ENCODE measurements at places on chromosomes 2 and 18.

DNA sequence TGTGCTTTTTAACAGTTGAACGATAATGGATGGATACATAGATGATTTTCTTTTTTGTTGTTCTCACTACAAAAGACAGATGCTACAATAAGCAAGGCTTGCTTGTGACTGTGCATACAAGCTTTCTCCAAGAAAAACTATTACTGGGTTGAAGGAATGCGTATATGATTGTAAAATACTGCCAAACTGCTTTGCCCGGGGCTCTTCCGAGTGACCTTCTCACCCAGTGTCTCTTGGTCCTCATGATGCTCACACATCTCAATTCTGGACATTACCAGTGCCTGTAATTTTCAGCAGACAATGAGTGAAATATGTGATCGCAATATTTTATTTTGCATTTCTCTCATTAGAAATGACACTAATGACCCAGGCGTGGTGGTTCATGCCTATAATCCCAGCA lies 35.9 kb downstream of the INPP5D start:
- no peak for DNase-seq

DNA sequence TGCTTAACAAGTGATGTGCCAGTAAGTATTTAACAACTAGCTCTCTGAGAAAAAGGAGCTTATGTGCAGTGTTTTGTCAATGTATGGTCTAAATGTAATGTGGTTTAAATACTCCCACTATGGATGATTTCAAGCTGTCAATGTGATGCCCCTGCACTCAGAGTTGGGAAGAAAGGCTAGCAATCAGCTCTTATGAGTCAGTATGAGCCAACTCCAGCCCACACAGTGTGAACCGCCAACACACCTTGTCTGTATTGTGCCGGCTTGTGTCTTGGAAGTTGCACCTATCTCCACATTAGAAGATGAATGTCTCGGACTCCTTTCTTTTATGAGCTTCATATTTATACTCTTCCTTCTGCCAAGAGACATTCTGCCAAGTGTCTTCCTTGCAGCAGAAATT lies 703.8 kb upstream of the RAB6C start:
- no peak for DNase-seq

GRCh38 chr2:197216361-197216979 lies 94.1 kb downstream of the ANKRD44 start:
- DNase-seq = no peak

GRCh38 chr18:10842861-10843260 lies 306.5 kb downstream of the PIEZO2 start:
- no peak for DNase-seq

- DNase-seq = no peak
Measured at GRCh38 chr18:9992300-9992972, 78.6 kb downstream of the VAPA start.

GRCh38 chr2:158359846-158360245 lies 96.7 kb downstream of the CCDC148 start:
- DNase-seq = no peak

GRCh38 chr2:179938026-179938425 lies 69.1 kb downstream of the CWC22 start:
- no peak for DNase-seq

GRCh38 chr2:24083567-24084385 lies 858 bp downstream of the TP53I3 start:
- peak; percentile 75 for DNase-seq

- no peak for DNase-seq
Measured at GRCh38 chr2:173136599-173136998, 61.0 kb downstream of the MAP3K20 start.

GRCh38 chr2:152407204-152407721 lies 72.3 kb downstream of the FMNL2 start:
- DNase-seq = peak; percentile 74

DNA sequence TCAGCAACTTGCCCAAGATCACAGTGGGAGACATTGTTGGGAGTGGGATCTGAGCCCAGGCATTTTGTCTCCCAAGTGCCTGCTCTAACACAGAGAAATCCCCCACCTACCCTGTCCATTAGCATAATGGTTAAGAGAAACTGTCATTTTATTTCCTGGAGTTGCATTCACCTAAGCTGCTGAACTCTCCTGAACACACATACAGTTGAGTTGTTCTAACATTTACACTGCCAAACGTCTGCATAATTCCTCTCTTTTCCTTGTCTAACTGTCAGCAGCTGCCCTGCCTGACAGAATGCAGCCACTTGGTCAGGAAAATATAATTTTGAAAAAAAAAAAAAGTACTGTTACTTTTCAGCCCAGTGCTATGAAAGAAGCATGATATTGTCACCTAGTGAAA lies 396.3 kb upstream of the PIK3C3 start:
- no peak for DNase-seq

GRCh38 chr2:50443868-50444630 lies 587.9 kb downstream of the NRXN1 start:
- no peak for DNase-seq

- peak; percentile 25 for DNase-seq
Measured at GRCh38 chr18:13530879-13531387, 195.4 kb downstream of the FAM210A start.

- DNase-seq = peak; percentile 26
Measured at GRCh38 chr2:128091726-128092080, 703 bp downstream of the UGGT1 start.

- no peak for DNase-seq
Measured at GRCh38 chr2:230666885-230667712, 45.5 kb upstream of the CAB39 start.

DNA sequence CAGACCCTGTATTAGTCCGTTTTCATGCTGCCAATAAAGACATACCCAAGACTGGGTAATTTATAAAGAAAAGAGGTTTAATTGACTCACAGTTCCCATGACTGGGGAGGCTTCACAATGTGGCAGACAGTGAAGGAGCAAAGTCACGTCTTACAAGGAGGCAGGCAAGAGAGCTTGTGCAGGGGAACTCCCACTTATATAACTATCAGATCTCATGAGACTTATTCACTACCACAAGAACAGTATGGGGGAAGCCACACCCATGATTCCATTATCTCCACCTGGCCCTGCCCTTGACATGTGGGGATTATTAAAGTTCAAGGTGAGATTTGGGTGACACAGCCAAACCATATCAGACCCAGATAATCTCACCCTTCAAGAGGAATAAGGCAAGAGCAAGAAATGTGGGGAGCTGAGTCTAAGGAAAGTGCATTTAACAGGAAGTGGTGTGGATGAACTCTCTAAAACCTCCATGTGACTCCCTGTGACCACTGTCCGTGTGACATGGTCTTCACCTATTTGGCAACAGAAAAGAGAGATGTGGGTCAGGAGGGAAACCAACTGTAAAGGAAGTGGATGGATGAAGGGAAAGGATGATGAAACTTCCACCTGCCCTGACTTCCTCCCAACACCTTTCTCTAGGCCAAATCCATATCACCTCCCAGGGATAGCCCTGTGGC lies 110.6 kb downstream of the ATL2 start:
- no peak for DNase-seq

DNA sequence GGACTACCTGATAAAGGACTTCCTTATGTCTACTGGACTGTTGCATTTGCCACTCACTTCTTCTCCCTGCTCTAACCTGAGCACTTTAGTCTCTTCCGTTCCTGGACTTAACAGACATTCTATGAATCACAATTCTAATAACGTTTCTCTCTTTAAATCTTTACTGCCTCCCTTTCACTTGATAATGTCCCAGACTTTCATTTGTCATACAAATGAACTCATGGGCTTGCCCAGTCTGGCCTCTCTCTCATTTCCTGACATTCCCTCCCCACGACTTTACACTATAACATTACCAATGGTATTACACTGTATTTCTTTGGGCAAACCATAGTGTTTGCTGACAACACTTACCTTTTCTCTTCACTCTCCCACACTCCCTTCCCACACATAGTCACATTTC lies 540.7 kb upstream of the TMEFF2 start:
- no peak for DNase-seq

GRCh38 chr2:42585779-42586178 lies 17.3 kb downstream of the MTA3 start:
- no peak for DNase-seq

GRCh38 chr2:123692121-123692520 lies 333.0 kb upstream of the CNTNAP5 start:
- DNase-seq = no peak

- DNase-seq = no peak
Measured at GRCh38 chr2:240399419-240400324, 35.8 kb upstream of the GPC1 start.

DNA sequence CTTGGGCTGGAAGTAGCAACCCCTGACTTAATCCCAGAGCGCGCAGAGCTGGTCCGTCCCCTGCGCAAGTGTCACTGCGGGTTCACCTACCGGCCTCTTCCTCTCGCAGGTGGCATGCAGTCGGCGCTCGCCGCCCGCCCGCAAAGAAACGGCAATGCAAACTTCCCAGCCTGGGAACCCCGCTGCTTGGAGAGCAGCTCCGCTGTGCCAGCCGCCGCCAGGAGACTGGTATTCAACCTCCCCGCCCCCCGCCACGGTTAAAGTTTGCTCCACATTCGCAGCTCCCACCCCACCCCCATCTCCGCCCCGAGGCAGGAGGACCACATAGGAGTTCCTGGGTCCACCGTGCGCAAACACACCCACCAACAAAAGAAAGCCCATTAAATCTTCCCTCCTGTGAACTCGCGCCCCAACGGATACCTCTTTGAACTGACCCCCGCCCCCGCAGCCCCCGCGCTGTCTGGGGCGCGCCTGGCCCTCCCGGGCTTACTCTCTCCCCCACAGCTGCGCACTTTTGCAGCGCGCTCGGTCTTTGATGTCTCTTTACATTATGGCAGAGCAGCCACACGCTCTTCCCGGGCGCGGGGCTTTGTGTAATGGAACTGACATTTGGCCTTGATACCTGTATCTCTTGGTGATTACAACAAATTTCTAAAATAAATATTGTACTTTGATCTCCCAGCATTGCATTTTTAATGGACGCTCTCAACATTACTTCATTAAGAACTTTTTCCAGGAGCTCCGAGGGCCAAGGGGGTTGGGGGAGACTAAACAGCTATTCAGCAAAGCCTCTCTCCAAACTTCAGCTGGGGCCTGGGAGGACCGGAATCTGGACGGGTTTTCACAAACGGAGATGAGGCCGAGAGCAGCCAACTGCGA lies 3.1 kb upstream of the SP5 start:
- DNase-seq = no peak

DNA sequence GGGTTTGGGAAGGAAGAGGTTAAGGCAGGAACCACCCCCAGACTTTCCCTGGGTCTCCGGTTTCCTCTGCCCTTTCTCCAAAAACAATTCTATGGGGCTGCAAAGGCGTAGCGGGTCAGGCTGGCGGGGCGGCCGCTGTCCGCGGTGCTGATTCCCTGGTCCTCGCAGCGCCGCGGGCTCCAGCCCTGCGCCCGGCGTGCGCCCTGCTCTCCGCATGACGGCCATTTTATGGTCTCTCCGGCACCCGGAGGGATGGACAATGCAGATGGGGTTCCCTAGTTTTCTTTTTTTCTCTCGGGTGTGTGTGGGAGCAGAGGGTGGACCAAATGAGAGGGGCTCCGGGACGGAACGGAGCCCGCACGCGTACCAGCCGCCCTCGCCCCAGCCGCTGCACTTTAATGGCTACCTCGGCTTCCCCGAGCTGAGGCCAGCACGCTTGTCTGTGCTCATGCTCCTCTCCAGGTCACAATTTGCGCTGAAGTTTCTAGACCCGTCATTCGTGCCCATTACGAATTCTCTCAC lies 1.6 kb downstream of the ST8SIA3 start:
- DNase-seq = peak; percentile 85

DNA sequence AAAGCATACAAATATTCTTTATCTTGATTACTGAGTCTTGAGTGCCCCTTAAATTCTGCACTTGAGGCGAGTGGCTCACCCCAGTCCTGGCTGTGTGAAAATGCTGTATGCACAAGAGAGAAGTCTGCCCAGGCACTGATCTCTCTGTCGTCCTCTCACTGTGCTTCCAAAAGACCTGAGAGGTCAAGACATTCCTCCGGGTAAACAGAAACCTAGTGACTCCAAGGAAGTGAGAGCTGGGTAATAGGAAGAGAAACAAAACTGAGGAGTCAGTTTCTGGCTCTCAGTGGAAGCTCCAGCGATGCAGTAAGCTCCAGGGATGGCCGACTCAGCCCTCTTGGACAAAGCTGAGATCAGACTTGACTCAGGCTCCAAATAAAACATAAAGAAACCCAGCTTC lies 70.9 kb downstream of the AAK1 start:
- peak; percentile 28 for DNase-seq

DNA sequence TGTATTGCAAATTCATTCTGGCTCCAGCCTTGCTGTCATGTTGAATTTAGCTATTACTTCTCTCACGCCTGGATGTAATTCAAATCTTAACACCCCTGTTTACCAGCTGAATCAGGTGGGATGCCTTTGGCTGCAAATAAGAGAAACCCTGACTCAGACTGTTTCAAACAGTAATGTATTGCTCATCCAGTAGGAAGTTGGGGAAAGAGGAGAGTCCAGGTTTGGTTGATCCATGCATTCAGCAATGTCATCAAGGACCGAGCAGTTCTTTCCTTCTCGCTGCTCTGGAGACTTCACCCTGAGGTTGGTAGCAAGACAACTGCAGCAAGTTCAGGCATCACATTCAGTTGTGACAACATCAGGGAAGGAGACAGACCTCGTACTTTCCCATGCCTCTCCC lies 6.4 kb upstream of the DARS1 start:
- DNase-seq = no peak

GRCh38 chr18:39455285-39455684 lies 1889.7 kb upstream of the CELF4 start:
- DNase-seq = peak; percentile 34

- no peak for DNase-seq
Measured at GRCh38 chr18:25278394-25278793, 73.6 kb downstream of the ZNF521 start.

- peak; percentile 96 for DNase-seq
Measured at GRCh38 chr2:240921311-240921994, 15.3 kb downstream of the CROCC2 start.

- DNase-seq = no peak
Measured at GRCh38 chr18:60980422-60981005, 352.7 kb upstream of the CDH20 start.

GRCh38 chr2:15618449-15618855 lies 26.8 kb downstream of the DDX1 start:
- no peak for DNase-seq

- DNase-seq = peak; percentile 49
Measured at GRCh38 chr2:150167711-150168110, 319.8 kb downstream of the RND3 start.

- no peak for DNase-seq
Measured at GRCh38 chr2:212894026-212894425, 257.4 kb downstream of the IKZF2 start.

- no peak for DNase-seq
Measured at GRCh38 chr18:3468066-3468705, 18.2 kb downstream of the TGIF1 start.

- DNase-seq = no peak
Measured at GRCh38 chr2:39228413-39229209, 15.2 kb downstream of the CDKL4 start.

- DNase-seq = no peak
Measured at GRCh38 chr2:118807668-118808428, 39.6 kb downstream of the EN1 start.

DNA sequence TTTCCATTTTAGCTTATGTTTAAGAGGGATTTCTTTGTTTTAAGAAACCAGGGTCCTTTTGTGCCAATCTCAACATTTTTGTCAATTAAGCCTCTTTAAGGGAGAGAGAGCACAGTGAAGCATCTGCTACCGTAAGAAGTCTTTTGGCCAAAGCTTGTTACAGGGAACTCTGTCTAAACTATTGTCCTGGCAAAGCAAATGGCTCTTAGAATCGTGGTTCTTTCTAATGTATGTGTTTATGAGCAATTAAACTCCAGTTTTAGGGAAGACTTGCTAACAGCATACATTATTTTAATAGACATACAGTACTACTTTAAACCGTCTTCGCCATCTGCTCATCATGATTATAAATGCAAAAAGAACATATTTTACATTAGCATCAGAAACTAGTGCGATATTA lies 202.1 kb downstream of the CDCA7 start:
- DNase-seq = no peak
